NCI-H146 (cell line): ENCODE measurements at places on chromosomes 7 and 10.

DNA sequence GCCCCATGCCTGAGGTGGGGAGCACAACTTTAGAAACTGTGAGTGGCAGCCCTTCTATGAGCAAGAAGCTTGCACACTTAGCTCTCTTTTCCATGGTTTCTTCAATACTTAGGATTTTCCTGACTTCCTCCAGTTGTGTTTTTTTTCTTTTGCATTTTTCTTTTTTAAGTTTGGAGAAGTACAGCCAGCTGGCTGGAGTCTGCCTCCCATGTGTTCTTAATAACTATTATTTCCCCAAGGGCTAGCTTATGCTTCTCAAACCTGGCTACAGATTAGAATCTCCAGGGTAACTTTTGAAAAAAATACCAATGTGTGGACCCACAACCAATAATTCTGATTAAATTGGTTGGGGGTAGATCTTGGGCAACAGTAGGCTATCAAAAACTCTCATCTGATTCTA, 37.4 kb upstream of the MEOX2 start:
- no peak for DNase-seq

DNA sequence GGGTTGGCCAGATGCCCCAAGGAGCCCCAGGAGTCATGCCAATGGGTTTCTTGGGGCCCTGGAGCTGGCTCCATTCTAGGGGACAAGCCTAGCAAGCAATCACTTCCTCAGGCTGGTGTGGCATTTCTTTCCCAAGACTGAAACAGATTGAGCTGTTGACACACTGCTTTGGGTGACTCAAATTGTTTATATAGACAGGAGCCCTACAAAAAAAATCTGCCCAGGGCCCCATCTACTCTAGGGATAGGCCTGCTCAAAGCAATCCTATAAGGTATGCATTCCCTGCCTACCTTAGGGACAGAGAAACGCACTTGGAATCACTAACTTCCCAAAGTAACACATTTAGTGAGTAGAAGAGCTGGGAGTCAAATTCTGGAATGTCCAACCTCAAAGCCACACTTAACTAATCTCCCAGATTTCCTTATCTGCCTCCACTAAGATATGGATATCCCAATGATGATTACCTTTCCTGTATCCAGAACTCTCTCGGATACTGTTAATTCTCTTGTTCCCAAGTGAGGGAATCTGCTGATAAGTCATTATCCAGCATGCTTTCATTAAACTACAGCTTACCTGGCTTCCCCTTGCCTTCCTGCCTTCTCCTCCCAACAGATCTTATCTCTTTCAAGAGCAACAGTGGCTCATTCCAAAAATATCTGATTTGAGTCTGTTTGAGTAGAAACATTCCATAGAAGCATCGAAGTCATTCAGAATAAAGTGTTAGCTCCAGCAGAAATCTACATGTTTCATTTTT, 3.1 kb downstream of the ABLIM1 start:
- DNase-seq = no peak

DNA sequence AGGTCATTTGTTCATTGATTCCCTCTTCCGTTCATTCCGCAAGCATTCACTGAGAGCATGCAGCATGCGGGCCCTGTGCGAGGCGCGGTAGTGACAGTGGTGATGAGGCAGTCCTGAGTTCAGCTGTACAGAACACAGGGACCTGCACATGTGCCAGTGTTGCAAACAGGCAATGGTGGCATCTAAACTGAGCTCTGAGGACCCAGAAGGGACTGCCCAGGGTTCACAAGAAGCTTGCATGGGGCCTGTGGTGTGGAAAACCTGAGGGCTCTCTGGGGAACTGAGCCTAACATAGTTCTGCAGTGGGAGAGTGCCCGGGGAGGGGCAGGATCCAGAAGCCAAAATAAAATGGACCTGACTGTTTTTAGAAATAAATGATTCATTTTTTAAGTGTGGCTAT, 13.2 kb downstream of the ZNF488 start:
- DNase-seq = no peak

GRCh38 chr7:112135815-112136214, 70.4 kb downstream of the DOCK4 start:
- no peak for DNase-seq

GRCh38 chr7:92534572-92534971, 6.0 kb downstream of the RBM48 start:
- DNase-seq = no peak

DNA sequence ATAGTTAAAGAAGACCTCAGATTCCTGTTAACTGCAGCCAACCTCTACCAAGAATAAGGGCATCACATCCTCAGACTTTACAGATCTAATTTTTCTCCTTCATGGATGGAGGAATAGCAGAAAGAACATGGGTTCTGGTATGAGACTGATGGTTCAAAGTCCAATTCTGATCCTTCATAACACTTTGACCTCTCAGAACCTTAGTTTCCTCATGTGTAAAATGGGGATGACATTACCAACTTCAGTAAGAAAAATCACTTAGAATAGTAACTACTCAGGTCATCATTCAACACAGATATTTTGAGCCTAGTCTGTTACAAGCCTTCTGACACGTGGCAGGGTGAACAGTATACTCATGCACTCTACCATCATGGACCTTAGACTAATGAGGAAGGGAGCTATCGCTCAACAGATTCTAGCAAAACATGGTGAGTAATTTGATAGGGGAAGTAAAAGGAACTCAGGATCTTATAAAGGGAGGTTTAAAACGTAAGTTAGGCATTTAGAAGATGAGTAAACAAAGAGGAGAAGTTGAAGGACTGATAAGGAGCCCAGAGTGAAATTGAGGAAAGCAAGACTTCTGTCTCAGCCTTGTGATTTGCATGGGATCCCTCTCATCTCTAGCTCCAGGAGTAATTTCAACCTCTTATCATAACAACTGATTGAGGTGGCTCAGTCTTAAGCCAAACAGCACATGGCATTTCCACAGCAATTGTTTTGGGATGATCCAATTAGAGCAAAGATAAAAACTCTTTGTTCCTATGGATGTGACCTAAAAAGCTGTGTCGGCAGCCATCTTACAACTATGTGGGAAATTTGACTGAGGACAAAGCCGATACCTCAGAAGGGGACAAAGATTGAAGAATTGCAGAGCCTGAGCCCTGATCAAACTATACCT, 69.2 kb upstream of the TCF7L2 start:
- no peak for DNase-seq

GRCh38 chr7:159329818-159330378, 185.2 kb upstream of the VIPR2 start:
- no peak for DNase-seq
